ENCODE measurements at places on chromosomes 6 and 20.

GRCh38 chr6:15751721-15752350, 89.0 kb upstream of the DTNBP1 start:
- no peak for DNase-seq

DNA sequence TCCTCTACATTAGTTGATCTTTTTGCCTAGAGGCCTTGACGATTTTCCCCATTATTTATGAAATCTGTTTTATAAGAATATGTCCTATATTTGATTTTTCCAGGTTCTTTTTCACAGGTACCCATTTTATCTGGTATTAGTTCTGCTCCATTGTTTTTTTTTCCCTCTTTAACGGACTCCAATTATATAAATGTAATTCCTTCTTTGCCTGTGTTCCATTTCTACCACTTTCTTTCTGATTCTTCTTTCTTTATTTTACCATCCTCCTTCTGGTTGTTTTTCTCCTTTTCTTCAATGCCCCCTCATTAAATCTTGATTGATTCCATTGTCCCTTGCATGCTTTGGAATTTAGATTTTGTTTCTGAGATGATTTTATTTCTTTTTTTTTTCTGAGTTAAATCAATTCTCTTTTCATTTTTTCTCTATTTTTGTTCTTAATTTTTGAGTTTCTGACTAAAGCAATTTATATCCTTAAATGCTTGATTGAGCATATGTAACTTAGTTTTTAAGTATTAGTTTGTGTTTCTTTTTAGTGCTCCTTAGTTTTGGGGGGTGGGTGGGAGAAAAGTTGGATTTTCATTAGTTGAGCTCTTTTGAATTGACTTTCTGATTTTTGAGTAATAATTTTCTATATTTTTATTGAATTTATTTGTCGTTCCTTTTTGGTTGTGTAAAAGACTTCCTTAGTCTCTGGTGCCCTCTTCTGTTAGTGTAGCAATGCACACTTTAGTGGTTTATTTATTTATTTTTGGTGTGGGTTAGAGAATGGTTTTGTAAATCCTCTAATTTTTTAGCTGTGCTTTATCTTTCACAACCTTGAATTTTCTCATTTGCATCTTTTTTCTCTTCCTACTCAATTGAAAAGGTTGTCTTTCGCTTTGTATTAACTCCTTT, 140.8 kb downstream of the FARS2 start:
- DNase-seq: no peak

DNA sequence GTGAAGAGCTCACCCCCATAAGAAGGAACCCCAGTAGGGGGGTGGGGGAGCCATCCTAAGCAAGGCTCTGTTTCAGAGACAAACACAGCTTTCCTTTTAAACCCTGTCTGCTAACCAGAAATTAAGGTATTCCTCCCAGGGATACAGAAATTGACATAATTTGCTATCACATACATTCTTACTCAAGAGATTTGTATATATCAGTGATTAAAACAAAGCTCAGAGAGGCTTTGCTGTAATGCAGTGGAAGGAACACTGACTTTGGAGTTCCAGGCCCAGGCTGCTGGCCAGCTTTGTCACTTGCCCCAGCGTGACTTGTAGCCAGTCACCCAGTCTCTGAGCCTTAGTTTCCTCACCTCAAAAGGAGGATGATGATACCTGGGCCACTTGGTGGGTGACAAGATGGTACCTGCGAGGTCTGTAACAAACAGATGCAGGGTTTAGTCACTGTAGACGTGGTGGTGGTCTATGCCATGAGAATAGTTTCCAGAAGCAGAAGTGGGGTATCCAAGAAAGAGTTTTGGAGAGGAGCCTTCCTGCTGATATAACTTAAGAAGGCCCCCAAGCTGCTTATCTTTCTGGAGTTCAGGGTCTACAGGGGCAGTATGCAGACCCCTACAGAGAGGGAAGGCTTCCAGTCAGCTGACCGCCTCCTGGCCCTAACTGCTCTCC, 3.2 kb upstream of the FOXF2 start:
- DNase-seq: no peak

GRCh38 chr6:6711832-6712448, 123.4 kb downstream of the LY86 start:
- no peak for DNase-seq
